ENCODE measurements at places on chromosomes 5 and 9. TPM values are rescaled to one million over a fixed set of nuclear protein-coding genes. Genes with fewer than 3 reads are reported as not detected.

GRCh38 chr5:154683101-154683880 lies 71.9 kb upstream of the LARP1 start:
- no peak for DNase-seq
- no peaks in the 10 kb centered on the region for H3K36me3 ChIP-seq
- no peaks in the 10 kb centered on the region for H3K4me1 ChIP-seq
- no peaks in the 10 kb centered on the region for H3K27me3 ChIP-seq

GRCh38 chr5:135429301-135430134 lies 17.6 kb downstream of the DCANP1 start:
- H3K4me1 ChIP-seq, result no peaks in the 10 kb centered on the region
- no peaks in the 10 kb centered on the region for H3K27me3 ChIP-seq
- no peak overlapping the region for H3K27ac ChIP-seq
- H3K36me3 ChIP-seq, result no peaks in the 10 kb centered on the region
- DNase-seq, result no peak

- no peak overlapping the region for H3K27ac ChIP-seq
- no peak overlapping the region for H3K4me3 ChIP-seq
- peak; percentile 61 for DNase-seq
- H3K36me3 ChIP-seq, result no peaks in the 10 kb centered on the region
- no peaks in the 10 kb centered on the region for H3K27me3 ChIP-seq
These were observed 179.9 kb downstream of the COX7C start for GRCh38 chr5:86797677-86798076.

DNA sequence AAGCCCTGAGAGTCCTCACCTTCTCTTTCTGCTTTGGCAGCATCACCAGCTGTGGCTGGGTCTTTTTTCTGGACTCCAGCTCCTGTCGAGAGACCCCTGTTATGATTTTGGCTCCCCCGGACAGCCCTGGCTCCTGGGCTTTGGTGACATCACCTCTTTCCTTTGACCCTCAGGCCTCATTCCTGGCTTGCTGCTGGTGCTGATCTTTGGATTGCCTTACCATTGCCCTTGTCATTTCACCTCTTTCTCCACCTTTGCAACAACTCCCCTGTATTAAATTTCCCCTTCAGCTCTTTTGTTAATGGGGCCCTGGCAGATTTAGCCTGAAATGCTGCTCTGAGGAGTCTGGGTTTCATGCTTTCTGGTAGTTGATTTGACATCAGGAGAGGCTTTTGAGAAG lies 322.8 kb downstream of the ZSWIM6 start:
- no peak for DNase-seq
- no peaks in the 10 kb centered on the region for H3K27me3 ChIP-seq
- no peak overlapping the region for H3K27ac ChIP-seq
- H3K36me3 ChIP-seq, result no peaks in the 10 kb centered on the region
- peaks cover 6% of the 10 kb centered on the region for H3K4me1 ChIP-seq

Gene TSLP
- 0.51 TPM for total RNA-seq

All from endodermal cell (in vitro differentiated cells).